ENCODE measurements at places on chromosomes 11 and 22.

DNA sequence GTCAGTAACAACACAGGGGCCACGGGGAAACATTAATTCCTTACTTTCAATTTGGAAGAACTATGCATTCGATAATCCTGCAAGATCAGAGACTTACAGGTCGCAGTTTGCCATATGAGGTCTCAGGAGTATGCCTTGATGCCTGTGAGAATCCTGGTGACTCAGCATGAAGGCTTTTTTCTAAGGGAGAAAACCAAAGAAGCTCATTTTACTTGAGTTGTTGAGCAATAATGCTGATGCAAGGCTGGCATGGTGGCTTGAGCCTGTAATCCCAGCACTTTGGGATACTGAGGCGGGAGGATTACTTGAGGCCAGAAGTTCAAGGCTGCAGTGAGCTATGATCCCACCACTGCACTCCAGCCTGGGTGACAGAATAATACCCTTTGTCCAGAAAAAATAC is 26.6 kb downstream of the ATG16L2 start:
- DNase-seq = no peak

DNA sequence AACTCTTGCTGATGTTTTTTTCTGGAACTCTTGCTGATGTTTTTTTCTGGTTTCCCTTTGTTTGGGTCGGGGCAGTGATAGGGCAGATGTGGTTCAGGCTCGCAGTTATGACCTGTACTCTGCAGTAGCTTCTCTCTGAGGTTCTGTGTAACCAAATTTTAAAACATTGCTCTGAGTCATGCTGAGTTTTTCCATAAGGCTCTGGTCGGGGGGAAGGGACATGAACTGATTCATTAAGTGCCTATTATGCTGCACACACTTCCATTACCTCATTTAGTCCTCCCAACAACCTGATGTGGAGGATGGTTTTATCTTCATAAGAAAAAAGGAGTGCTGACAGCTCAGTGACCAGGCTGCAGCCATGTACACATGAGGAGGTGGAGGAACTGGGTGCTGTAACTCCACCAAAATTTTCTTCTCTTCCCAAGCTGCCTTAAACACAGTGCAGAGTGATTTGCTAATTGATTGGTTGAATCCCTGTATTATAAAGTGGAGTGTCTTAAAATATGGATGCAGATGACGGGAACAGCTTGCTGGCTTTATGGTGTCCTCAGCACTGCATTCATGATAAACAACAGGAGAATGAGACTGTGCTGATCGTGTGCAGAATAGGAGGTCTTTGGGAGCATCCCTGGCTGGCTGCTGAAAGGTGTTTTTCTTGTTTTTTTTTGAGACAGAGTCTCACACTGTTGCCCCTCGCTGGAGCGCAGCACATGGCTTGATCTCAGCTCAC is 19.1 kb downstream of the TNRC6B start:
- DNase-seq = no peak

GRCh38 chr11:92667486-92668152 is 301.8 kb upstream of the MTNR1B start:
- DNase-seq = no peak

GRCh38 chr11:7016011-7016410 is 4.1 kb downstream of the ZNF214 start:
- no peak for DNase-seq

DNA sequence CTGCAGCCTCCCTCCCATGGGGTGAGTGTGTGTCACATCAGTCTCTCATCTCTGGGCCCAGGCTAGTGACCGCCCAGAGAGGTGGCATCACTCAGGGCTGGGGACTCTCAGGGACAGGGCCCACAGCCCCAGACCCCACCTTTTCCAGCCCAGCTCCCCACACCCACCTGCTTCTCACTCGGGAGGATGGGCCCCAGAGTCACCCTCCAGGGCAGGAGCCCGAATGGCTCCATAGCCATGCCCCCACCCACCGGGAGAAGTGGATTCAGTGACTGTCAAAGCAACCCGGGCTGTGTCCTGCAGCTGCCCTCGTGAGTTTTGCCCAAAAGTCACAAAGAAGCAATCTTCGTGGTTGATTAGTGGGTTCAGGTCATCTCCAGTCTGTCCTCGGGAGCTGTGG is 26.0 kb downstream of the PARVG start:
- DNase-seq = no peak

DNA sequence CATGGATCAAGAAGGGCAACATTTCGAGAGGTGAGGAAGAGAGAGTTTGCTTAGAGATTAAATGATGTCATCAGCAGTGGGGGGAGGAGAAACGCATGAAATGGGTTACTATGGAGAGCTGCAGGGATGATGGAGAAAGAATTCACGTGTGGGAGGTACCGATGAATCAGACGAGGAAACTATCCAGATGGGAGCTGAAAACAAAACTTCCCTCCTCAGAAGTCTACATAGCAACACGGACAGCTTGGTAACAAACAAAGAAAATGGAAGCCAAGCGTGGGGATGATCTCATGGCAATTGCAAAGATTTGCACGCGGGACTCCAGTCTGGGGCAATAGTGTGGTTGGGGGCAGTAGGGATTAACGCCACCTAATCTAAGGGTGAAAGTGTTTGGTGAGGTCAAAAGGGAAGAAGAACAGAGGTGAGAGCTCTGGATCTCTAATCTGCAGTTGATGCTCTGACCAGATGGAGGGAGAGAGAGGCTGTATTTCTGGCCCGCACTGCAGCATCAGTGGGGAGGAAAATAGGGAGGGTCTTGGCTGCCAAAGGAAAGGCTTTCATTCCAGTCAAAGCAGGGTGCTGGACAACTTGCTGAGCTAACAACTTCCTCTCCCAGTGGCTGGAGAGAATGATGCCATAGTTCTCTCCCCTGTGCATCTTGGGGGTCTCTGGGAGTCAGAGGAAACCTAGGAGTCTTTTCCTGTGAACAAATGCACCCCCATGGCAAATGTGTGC is 43.4 kb upstream of the CSNK2A3 start:
- DNase-seq = no peak

DNA sequence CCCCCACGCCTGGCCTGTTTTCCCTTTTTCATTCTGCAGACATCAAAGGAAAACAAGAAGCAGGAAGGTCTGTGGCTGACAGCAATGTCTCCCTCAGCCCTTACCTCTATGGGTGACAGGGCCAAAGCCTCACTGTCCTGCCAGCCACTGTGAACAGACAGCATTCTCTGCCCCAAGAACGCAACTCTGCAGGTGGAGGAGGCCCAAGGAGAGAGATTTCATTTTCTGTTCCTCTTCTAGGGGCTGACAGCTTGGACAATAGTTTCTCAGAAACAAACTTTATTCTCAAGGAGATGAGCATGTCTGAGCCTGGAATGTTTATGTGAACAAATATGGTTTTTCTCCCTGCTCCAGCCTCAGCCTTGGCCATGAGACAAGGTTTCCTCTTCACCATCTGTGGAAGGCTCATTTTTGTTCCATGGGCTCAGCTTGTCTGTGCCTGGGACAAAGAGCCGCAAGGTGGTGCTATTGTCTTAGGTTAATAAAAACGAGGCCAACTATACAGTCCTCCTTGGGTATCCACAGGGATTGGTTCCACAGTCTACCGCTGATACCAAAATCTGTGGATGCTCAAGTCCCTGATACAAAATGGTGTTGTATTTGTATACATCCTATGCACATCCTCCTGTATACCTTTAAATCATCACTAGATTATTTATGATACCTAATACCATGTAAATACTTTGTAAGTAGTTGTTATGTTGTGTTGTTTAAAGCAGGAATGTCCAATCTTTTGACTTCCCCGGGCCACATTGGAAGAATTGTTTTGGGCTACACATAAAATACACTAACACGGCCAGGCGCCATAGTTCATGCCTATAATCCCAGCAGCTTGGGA is 5.8 kb downstream of the PIWIL3 start:
- DNase-seq = peak; percentile 25

GRCh38 chr11:21464601-21465193 is 728.2 kb upstream of the ANO5 start:
- no peak for DNase-seq
